ENCODE measurements at places on chromosomes 5 and 9.

DNA sequence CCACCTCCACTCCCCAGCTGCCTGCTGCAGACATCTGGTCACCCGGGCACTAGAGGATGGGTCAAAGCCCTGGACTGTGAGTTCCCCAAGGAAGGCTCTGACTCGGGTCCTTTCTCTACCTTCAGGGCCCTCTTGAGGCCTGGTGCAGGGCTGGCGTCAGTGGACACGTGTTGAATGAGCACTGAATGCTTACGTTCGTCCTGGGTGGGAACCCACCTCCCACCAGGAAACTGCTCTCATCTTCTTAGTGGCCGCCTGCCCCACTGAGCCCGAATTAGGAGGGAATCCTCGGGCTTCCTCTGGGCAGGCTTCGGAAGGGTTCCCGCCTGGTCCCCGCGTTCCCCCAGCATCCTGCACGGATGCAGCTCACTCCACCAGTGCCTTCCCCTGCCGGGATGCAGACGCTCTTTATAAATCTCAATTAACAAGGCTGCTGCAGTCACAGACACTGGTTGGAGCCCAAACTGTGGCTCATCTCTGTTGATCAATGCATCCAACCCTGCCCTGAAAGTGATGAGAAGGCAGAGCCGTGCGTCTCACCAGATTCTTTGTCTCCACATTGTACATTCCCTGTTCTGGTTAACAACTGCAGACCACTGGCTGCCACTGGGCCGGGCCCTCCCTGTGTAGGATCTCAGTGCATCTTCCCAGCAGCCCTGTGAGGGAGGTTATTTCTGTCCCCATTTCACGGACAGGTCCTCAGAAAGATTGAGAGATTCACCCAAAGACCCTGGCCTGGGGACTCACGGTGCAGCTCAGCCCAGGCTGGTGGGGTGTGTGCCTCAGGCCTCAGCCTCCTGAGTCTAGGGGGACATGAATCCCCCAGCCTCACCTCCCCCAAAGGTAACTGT is 168.8 kb downstream of the GAPVD1 start:
- no peak for DNase-seq

GRCh38 chr5:78636682-78637081 is 11.9 kb downstream of the LHFPL2 start:
- no peak for DNase-seq

DNA sequence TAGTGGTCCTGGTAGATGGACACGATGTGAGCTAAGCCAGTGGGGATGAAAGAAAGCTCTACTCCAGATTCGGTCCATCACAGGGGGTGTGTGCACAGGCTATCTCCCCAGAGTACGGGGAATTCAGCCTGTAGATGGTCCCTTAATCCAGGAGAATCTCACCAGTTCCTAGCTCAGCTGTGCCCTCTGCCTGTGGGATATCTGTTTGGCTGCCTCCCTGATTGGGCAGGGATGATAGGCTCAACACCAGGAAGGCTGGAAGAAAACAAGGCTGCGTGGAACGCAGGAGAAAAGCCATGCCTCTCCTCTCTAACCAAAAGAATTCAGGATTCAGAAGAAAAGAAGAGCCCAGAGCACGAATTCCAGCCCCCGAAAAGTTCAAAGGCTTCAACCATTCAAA is 40.9 kb downstream of the VLDLR start:
- no peak for DNase-seq

GRCh38 chr5:57368010-57368409 is 114.6 kb downstream of the ACTBL2 start:
- no peak for DNase-seq

- no peak for DNase-seq
Observed at GRCh38 chr5:96668725-96669124, 6.5 kb downstream of the CAST start.

- no peak for DNase-seq
Observed at GRCh38 chr5:3310541-3311261, 284.9 kb upstream of the IRX1 start.

- no peak for DNase-seq
Observed at GRCh38 chr9:3777137-3777536, 251.3 kb upstream of the RFX3 start.

GRCh38 chr5:174571662-174572397 is 152.6 kb upstream of the MSX2 start:
- DNase-seq = no peak

DNA sequence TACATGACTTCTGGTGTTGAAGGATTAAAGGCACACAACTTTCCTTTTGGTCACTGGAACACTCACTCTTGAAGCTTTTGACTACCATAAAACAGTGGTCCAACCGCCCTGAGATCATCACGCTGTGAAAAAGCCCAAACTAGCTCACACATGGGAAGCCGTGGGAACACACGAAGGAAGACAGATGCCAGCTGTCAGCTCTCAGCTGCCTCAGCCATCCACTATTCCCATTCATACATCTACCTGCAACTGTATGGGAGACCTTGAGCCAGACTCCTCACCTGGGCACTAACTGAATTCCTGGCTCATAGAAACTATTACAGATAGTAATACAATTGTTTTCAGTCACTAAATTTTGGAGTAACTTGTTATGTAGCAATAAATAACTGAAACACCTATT is 246.1 kb downstream of the MSX2 start:
- no peak for DNase-seq

GRCh38 chr5:103476811-103477210 is 85.8 kb downstream of the NUDT12 start:
- DNase-seq = no peak

GRCh38 chr5:127872494-127872893 is 169.3 kb downstream of the CCDC192 start:
- no peak for DNase-seq

DNA sequence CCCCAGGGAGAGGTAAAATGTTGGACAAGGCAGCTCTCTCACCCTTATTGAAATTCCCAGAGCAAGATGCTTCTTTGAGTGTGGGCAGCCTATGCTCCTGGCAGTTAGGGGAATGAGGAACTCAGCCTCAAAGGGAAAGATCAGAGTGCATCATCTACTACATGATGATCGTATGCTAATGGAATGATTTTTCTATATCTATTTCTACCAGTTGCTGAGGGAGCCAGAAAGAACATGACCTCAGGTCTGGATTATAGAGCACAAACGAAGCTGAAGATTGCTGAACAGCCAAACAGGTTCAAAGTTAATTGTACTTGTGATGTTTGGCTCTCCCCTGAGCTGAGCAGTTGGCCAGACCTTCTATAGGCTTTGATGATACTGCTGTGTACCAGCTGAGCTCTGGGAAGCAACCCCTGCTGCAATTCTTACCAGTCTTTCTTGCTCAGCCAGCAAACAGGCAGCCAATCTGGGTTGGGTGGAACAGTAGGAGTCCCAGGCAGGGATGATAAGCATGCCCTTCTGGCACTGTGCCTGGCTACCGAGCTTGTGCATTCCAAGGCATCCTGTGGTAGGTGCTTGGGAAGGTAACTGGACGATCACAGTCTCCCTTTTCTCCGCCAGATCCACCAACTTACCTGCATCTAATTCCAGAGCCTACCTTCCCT is 10.3 kb upstream of the FBXL7 start:
- DNase-seq = no peak

- DNase-seq = no peak
Observed at GRCh38 chr5:151491062-151491461, 43.7 kb downstream of the SLC36A1 start.

DNA sequence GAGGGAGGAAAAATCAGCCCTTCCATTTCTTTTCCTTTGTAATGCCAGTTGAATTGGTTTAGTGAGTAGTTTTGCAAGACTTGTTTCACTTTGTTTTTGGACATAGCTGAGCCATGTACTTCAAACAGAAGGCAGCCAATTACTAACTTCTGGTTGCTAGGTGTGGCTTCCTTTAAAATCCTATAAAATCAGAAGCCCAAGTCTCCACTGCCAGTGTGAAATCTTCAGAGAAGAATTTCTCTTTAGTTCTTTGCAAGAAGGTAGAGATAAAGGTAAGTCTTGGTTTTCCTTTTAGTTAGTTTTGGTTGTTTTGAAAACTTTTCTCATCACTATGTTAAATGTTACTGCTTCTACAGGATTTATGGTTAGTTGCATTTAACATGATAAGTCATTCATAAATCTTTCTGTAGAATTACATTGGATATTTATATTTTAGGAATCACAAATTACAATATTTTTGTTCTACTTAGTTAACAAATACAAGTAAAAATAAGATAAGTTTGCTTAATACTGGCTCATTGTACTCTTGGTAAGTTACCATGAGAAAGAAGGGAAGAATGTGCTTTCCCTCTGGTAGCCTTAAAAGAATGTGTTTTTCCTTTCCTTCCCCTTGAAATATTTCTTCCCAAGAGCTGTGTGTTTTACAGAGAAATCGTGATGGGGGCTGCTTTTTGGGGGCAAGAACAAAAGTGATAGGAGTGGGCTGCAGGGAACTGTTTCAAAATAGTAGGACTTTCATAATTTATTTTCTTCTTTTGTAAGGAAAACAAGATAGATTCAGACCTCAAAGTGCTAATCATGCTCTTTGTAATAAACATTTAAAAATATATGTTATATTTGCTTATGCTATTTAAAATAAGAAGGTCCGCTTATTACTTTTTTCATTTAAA is at the start of gene ANXA1:
ANXA1 (plus strand) TSS at position 213 of the 890 bp plus-strand sequence. CDS start 6,671 bp downstream, outside the sequence.
- DNase-seq = no peak

DNA sequence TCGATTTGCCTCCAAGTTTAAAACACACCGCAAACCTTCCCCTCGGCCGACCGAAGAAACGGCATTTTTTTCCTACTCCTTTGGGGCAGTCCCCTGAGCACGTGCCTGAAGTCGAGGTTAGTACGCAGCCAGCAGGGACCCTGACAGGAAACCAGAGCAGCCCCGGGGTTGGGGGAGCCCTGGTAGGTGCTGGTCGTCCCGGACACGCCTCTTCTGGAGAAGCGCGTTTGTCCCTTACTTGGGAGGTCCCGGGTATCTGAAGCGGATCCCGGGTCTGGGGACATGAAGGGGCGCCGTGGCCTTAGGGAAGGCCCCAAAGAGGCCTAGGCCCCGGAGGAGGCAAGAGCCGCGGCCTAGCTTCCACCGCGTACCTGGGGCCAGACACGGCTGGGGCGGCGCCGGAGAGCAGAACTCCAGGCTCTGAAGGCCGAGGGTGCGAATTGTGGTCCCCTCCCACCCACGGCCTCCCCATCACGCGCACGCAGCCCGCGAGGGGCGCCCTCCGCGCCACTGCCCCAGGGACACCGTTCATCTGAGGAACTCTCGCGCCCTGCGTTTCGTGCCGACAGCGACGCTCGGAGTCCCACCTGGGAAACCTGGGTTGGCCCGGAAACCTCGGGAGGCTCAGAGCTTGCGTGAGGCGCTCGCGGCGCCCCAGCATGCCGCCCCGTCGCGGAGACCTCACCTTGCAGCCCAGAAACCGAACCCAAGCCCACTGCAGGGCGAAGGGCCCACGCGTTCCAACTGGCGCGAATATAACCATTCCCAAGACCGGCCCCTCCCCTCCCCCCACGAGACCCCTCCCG is 10.4 kb downstream of the OTP start:
- no peak for DNase-seq

- DNase-seq = no peak
Observed at GRCh38 chr9:95037789-95038521, 279.6 kb downstream of the FANCC start.

DNA sequence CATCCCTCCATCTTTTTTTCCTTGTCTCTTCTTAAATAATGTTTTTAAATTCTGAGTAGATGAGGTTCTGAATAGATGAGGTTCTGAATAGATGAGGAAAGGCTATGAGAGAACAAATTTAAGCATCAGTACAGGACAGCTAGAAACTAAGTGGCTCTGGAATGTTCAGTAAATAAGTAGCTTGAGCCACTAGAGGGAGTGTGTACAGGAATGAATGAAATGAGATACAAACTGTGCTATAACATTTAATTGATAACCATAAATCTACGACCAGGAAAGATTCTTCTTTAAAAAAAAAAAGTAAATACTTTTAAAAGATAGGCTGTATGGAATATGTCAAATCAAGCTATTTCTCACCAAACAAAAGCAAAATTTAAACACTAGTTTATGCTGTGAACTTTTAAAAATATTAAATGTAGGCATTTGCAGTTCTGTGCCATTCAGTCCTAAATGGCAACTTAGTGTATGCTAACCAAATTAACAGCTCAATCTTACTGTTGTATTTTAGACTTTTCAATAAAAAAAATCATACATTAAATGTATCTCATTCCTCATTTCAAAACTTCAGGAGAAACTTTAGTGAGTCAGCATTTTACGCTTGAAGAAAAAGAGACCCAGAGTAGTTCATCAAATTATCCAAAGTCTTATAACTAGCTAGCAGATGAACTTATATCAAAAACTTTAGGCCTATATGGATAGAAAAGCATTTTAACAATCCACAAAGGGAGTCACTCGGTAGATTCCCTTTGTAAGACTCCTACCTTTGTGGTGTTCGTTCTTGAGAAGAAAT is 70.4 kb upstream of the SNX2 start:
- DNase-seq = no peak

- no peak for DNase-seq
Observed at GRCh38 chr5:113067635-113068344, 91.2 kb downstream of the DCP2 start.

DNA sequence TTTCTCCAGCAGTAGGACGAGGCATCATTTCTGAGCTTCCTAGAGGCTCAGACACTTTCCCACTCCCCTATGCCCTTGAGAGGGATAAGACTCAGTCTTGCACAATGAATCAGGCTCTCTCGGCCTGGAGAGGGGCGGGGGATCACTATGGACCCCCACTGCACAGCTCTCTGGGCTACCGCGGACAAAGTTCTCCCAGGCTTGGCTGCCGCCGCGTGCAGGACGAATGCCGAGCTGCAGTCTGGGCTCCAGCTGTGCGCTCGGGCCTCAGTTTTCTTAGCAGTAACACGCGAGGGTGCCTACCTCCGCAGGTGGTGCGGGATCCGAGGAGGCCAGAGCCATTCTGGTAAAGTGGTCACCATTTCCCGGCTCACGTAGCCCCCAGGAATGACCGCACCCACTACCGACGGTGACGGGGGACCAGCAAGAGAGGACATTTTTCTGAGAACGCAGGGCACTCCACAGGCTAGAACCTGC is 3.4 kb upstream of the MYORG start:
- DNase-seq = peak; percentile 8

DNA sequence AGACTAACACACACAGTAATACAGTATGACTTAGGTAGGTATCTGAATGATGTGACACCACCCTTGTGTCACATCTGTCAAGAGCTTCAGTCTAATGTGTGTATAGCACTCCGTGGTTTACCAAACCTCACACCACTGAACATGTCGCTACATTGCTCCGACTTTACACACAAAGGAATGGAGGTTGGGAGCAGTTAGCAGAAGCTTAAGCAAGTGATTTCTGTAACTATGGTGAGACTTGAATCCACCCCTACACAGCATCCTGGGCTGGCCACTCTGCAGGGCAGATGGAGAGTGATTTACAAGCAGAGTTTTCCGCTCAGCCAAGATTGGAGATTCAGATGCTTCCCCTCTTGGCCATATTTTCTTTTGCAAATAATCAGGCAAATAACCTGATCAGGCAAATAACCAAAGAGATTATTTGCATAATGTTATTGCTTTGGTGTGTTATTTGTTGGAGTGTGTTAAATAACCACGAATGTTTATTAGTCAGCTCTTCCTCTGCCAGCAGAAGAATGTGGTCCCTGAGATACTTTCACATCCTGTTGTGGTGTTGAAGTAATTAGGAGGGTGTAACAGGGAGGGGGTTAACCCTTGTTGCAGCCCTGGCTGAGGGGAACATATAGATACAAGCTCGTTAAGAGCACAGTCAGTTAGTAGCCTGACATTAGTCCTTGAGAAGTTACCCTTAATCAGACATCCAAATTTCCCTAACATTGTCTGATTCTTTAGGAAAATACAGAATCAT is 92.8 kb downstream of the SNX18 start:
- peak; percentile 1 for DNase-seq

All from activated CD4-positive, alpha-beta T cell treated with anti-CD3 and anti-CD28 coated beads, Interleukin-2, amount 50 U/mL, for 48 hours (primary cell).